ENCODE measurements at places on chromosomes 2 and 18.
A peak's percentile ranks its signal among the peaks of the same experiment; 100 is the strongest.

DNA sequence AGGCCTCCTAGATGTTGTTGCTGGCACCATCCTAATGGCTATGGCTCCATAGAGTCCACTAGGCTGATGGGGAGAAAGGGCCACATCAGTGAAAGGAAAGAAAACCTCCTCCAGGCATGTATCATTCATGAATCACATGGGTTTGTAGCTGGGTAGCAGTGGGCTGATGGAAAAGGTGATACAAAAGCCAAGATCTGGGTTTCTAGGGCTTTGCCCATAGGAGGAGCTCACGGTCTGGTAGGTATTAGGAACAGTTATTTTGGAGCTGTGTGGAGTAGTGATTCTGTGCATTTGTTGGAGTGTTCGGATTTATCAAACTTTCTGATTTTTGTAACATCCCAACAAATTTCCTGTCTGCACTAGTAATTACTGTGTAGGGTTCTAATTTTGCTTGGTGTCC, 259.2 kb downstream of the SLC4A3 start:
- peak; percentile 8 for DNase-seq

- no peak for DNase-seq
Observed at GRCh38 chr2:137724912-137725311, 239.4 kb upstream of the HNMT start.

- no peak for DNase-seq
Observed at GRCh38 chr2:120132190-120132589, 91.0 kb downstream of the TMEM185B start.

DNA sequence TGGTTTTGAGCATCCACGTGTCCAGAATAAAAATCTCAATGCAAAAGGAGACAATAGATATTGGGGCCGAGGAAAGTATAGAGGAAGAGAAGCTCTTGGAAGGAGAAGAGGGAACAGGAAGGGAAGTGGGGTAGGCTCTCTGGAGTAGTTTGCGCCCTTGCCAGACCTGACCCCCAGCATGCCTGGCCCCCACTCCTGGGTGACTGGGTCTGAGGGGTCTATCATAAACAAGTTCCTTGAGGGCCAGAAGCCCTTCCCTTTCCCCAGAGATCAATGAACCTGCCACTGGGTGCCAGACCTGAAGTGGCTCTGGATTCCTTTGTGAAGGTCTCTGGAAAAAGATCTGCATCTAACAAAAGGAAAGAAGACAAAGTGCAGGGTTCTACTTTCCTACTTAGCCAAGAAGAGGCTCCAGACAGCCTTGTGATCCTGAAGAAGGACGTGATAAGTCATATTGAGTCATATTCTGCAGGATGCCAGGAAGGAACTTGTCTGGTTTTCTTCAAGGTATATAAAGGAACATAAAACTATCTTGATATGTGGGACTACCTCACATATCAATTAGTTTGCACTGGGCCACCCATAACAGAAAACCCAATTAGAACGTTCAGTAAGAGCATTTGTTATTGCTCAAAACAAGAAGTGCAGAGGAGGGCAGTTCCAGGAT, 18.7 kb upstream of the ATOH8 start:
- DNase-seq, result no peak

DNA sequence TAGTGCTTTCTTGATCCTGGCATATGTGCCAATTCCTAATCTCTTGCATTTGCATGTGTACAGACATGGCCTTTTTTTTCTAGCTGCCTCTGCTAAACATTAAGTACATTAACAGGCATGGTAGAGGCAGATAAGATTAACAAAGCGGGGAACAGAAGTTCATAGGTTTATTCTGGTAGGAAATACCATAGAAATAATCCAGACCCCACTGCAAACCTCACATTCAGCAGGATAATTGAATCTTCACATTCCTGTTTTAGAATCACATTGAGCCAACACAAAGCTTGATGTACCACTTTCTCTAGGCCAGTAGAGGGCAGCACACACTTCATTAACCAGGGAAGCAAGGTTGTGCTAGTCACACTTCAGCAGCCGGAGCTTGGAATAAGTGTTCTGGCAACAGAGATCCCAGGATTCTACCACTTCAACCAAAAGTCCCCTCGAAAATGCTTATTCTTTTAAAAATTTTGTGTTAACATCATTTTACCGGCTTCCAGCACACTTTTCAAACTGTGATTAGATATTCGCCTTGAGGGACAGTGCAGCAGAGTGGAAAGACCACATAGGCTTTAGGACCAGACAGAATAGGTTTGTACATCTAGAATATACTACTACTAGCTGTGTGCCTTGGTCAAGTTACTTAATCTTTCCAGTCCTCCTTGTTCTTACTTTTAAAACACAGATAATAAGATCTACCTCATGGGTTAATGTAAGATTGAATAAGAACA, 420.2 kb upstream of the CHST9 start:
- peak; percentile 6 for DNase-seq

GRCh38 chr18:23249348-23249747, 114.1 kb downstream of the CABLES1 start:
- DNase-seq, result no peak

DNA sequence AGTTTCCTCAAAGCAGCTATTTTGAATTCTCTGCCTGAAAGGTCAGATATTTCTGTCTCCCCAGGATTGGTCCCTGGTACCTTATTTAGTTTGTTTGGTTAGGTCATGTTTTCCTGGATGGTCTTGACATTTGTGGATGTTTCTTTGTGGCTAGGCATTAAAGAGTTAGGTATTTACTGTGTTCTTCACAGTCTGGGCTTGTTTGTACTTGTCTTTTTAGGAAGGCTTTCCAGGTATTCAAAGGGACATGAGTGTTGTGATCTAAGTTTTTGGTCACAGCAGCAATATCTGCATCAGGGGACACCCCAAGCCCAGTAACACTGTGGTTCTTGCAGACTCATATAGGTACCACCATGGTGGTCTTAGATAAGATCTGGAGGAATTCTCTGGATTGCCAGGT, 11.8 kb downstream of the MYO3B start:
- DNase-seq, result no peak

DNA sequence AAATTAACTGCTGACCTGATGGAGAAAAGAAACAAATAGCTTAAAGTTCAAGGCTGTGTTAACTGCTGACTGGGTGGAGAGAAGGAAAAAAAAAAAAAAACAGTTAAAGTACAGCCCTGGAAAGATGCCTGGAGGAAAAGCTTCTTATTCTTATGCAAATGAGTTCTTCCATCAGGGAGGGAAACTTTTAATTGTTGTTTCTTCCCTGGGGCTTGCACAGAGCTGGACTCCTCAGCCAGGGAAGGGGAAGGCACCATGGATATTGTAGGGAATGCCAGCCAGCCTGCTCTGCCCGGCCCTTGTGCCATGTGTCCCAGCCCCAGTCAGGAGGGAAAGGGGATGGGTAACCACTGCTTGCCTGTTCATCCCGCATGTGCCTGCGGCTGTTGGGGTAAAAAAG, 833.1 kb upstream of the CRIM1 start:
- DNase-seq, result no peak

DNA sequence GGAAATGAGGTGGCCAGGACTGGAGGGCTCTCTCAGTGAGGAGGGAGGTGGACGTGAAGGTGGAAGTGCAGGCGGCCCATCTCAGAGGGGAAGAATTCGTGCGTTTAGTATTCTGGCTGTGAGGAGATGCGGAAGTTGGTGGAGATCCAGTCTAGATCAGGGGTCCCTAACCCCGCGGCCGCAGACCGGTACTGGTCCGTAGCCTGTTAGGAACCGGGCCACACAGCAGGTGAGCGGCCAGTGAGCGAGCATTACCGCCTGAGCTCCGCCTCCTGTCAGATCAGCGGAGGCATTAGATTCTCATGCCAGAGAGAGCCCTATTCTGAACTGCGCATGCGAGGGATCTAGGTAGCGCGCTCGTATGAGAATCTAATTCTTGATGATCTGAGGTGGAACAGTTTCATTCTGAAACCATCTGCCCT, 1.6 kb upstream of the FHOD3 start:
- DNase-seq, result no peak

- DNase-seq, result no peak
Observed at GRCh38 chr18:39698436-39698835, 2132.8 kb upstream of the CELF4 start.

DNA sequence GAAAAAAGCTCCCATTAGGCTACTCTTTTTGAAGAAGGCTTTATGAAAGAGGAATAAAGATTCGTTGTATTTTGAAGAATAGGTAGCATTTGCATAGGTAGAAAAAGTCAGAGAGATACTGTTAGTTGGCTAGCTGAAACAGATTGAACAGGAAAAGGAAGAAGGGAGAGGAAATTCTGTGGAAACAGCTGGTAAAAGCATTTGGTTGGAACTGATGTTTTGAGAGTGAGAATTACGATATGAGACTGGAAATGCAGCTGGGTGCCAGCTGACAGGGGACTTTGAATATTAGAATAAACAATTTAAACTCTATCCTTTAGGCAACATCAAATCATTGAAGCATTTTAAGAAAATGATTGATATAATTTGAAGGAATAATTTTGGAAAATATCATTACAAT, 96.7 kb upstream of the CNTNAP5 start:
- DNase-seq, result no peak

- no peak for DNase-seq
Observed at GRCh38 chr18:10020171-10020570, 106.4 kb downstream of the VAPA start.

- no peak for DNase-seq
Observed at GRCh38 chr2:117997872-117998454, 15.9 kb downstream of the CCDC93 start.

- no peak for DNase-seq
Observed at GRCh38 chr2:48343571-48344440, 186.1 kb upstream of the STON1 start.

- no peak for DNase-seq
Observed at GRCh38 chr2:119180892-119181291, 22.3 kb upstream of the C1QL2 start.

DNA sequence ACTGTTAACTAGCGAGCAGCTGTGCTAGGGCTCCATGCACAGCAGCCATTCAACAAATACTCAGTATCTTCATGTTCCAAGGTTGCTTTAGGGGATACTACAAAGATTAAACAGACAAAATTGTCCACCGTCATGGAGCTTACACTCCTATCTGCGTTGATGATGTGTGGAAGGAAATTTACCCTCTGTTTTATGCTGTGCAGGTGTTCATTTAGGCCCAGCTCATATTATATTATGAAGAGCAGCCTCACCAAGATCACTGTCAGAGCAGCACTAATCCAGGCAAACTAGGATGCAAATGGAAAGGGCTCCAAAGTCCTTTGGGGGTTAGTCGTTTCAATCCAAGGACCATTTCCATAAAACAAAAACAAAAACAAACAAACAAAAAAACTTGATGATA, 13.4 kb upstream of the WIPF1 start:
- no peak for DNase-seq

- DNase-seq, result no peak
Observed at GRCh38 chr2:82964341-82964740, 1494.7 kb downstream of the SUCLG1 start.

DNA sequence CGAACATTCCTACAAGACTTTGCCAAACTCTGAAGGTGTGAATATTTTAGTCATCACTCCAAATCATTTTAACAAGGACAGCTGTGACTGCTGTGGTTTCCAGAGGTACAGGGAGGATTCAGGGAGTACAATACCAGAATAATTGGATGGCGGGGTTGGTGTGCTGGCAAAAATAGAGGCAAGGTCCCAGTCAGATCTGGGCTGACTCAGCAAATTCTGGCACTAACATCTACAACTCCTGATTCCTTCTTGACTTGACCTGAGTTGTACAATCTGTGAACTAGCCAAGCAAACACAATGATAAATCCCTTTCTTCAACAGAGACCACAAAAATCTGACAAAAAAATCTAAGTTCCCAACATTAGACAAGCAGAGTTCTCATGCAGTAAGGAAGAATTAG, 40.4 kb downstream of the RMP24 start:
- no peak for DNase-seq

GRCh38 chr2:150689590-150689989, 202.1 kb upstream of the RND3 start:
- no peak for DNase-seq

GRCh38 chr2:74552914-74553811, 579 bp downstream of the LOXL3 start:
- no peak for DNase-seq

DNA sequence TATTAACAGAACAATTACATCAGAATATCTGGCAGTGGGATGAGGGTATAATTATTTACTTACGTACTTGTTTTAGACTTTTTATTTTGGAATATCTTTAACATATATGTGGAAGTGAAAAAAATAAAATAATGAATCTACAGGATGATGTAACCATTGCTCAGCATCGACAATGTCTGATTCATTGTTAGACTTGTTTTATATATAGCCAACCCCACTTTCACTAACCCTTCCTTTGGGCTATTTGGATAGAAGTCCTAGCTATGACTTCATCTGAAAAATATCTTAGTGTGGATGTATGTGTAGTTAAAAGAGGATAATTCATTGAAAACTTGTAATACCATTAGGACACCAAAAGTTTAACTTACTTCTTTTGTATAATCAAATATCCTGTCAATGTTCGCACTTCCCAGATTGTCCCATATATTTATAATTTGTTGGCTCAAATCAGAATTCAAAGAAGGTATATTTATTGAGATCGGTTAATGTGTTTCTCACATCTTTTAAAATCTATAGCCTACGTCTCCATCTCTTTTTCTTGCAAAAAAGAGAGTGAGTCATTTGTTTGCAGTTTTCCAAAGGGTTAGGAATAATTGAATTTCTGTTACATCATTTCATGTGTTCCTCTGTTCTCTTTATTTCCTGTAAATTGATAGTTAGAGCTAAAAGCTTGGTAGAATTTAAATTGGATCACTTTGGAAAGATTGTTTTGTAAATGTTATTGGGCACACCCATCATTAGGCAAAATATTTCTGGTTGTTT, 506.1 kb upstream of the FAM98A start:
- DNase-seq, result no peak

DNA sequence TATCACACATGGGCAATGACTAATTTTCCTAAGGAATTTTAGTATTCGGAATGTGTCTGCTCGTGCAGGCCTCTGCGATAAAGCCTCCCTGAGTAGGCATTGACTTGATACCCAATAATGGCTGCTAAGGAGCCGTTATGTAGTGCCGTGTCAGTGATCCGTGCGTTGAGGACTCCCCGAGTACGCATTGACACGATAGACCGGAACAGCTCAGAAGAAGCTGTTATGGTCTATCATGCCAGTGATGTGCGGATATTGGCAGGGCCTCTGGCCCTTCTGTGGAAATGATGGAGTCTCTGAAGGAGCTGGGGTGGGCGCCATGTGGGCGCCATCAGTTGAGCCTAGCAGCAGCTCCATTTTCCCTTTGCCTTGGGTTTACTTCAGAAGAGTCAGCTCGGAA, 29.1 kb downstream of the ZEB2 start:
- DNase-seq, result no peak

- DNase-seq, result no peak
Observed at GRCh38 chr2:176473177-176473576, 203.9 kb downstream of the MTX2 start.

GRCh38 chr2:11391942-11392266, 47.5 kb upstream of the ROCK2 start:
- DNase-seq, result no peak

All from HuH-7.5 (cell line).